ENCODE measurements at places on chromosomes 3 and 15.

DNA sequence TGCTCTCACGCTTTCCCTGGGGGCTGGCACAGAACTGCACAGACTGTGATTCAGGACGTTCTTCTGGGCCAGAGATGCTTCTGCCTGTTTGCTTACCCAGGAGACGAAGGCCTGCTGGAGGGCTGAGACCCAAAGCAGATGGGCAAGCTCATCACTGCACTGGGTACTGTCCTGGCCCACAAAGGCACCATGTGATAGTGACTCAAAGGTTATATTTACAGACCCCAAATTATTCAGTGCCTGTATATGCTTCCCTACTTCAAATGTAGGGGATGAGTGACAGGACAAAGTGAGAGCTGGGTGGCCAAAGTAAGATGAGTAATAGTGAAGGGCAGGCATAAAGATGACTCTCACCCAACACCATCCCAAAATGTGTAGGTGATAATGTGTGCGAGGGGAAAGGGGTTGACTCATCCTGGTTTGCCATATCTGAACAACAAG, 127.4 kb downstream of the WDR76 start:
- DNase-seq, result no peak

GRCh38 chr3:65342084-65342683, 654.4 kb upstream of the ADAMTS9 start:
- DNase-seq, result no peak

DNA sequence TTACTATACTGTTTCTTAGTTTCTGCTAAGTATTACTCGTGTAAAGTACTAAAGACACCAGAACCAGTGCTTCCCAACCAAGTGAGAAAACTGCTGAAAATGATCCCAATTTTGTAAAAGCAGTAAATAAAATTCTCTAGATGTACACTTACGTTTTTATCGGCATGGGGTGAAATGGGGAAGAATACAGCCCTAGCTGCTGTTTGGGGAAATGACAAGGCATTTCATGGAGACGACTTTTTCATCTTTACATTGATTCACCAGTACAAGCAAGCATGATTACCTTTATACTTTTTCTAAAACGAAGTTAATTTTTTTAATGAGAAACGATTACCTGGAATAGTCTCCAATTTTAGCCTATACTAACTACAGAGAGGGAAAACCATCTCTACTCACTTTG, 1.4 kb downstream of the PSMD6 start:
- DNase-seq, result no peak

DNA sequence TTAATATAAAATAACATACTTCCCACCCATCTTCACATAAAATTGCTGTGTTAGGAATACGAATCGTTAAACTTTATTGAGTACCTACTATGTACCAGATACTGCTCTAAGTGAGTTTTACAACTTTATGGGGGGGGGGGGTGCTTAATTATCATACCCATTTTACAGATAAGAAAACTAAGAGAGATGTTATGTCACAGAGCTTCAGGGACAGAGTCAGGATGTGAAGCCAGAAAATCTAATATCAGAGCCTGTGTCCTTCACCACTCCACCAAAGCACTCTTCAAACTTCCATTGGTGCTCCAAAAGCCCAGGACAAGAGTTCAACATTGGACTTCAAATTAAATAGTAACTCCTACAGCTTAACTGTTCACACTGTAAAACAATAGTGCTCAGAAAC, 8.6 kb downstream of the LINS1 start:
- no peak for DNase-seq

GRCh38 chr15:75739791-75740190, 27.1 kb upstream of the CSPG4 start:
- DNase-seq, result no peak

DNA sequence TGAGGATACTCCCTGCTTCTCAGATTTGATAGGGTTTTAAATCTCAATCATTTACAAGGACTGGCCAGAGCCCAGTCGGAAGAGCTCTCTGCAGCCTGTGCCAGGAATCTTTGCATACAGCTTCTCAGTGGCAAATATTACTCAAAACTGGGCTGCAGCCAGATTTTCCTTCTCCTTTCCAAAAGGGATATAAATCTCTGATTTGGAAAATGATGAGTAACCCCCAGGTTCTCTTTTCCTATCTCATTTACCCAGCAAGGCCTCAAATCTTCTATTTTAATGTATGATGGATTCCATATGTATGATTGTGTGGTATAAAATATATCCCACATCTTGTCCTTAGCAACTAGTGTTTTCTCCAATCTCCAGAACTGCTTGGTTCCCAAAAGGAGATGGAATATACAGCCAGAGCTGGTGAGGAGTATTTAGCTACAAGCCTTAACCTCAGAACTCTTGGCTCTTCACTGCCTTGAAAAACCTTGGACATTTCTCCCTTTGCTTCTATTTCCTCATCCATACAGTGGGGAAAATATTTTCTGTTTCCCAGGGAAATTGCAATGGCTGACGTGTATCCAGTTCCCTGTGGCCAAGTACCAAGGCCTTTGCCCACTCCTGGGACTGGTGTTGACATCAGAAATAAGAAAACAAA, 114.4 kb downstream of the ATG7 start:
- DNase-seq, result no peak

DNA sequence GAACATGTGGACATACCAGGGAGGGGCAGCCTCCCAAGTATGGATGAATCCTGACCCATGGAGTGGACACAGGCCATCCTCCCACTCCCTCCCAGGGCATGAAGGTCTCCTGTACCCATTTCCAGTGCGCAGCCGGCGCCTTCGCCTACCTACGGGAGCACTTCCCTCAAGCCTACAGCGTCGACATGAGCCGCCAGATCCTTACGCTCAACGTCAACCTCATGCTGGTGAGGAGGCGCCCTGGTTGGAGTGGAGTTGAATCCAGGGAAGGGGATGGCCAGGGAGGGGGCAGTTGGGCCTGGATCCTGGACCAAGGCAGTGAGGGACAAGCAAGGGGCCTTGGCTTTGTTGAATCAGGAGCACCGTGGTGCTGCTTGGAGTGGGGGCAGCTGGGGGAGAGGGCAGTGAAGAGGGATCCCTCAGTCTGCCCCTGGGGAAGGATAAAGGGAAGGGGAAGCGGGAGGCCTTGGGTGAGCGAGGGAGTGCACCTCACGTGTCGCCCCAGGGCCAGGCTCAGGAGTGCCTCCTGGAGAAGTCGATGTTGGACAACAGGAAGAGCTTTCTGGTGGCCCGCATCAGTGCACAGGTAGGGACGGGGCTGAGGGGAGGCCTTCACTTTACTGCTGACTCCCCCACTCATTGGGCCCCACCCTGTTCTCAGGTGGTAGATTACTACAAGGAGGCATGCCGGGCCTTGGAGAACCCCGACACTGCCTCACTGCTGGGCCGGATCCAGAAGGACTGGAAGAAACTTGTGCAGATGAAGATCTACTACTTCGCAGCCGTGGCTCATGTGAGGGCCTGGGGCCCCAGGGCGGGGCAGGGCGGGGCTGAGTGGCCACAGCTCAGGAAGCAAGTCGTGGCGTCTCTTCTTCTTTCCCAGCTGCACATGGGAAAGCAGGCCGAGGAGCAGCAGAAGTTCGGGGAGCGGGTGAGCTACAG, 25.3 kb downstream of the PTPN23 start:
- no peak for DNase-seq

DNA sequence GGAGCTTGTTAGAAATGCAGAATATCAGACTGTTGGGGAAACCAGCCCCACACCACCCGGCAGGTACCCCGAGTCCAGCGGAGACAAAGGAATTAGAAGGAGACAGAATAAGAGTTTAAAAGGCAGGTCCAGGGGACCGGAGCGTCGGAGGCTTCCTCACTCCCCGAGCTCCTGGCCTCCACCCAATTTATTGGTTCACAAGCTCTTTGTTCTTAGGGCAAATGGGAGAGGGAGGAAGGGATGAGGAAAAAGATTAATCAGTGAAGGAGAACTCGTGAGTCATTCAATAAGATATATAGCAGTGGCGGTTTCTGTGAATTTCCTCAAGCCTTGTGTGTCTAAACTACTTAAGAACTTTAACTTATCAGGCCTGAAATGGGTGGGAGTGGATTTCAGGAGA, 32.1 kb upstream of the WDR72 start:
- DNase-seq, result no peak

DNA sequence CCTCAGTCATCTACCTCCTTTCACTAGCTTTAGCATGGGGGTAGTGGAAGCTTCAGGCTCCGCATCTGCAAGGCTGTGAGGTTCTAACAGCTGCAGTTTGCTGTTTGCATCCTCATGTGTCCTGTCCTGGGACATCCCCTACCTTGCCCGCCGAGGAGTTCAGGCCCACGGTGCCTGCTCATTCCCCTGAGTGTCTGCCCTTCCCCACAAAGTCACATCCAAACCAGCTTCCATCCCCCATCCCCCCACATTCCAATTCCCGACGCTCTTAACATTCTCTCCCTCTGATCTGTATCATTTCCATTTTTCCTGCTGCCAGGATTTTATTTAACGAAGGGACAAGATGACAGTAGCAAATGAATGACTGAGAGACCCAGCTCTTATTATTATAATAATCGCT, 43.8 kb downstream of the HRH1 start:
- DNase-seq, result no peak

DNA sequence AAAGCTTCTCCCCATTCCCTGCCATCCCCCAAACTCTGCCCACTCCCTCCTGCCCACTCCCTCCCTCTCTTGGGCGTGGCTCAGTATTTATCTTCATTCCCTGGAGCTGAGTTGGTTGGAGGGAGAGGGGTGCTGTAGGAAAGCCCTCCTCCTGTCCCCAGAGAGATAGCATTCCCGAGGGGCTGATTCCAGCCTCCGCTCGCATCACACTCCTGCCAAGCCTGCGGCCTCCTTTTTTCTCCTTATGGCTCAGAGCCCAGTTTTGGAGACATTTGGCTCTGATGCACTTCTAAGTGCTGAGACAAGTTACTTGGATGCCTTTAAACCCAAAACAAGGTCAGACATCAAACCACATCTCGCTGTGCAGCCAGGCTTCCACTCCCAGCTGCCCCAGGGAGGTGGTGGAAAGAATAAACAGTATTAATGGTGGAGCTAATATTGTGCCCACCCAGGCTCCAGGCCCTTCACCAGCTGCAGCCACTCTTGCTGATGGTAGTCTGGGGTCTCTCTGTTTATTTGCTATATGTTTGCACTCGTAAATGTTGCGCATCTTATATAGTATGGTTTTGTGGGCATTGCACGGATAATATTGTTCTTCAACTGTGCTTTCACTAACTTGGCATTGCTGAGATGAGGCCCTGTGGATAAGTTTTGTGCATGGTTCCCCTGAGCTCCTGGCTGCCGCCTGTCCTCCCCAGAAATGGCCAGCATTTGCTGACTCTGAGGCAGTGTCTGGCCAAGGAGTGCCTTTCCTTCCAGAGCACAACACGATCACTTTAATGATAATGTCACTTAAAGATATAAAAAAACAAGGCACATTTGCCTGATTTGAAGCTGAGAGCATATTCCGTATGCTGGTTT, 157.2 kb downstream of the LRRC28 start:
- DNase-seq, result no peak

GRCh38 chr3:99976584-99976983, 137.7 kb downstream of the FILIP1L start:
- DNase-seq, result no peak

DNA sequence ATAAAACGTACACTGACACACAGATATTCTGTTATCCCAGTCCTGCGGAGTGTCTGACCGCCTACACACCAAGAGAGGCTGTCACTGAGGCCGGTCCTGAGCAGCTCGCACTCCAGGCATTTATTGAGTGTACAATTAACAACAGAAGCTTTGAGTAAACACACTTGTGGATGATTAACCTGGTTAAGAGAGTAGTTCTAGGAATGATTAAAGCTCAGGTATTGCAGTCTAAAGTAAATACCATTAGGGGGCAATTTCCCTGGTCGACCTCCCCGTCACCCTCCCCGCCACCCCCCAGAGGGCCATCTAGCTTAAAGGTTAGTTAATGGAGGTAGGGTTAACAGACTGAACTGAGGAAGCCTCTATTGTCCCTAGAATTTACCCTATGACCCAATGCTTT, 1278.5 kb downstream of the NSUN3 start:
- DNase-seq, result no peak

- DNase-seq, result no peak
Observed at GRCh38 chr3:43243590-43244587, 42.5 kb upstream of the SNRK start.

- DNase-seq, result no peak
Observed at GRCh38 chr3:65343026-65343425, 655.2 kb upstream of the ADAMTS9 start.

- no peak for DNase-seq
Observed at GRCh38 chr15:33425142-33425541, 114.4 kb downstream of the RYR3 start.

- DNase-seq, result no peak
Observed at GRCh38 chr3:4751502-4752101, 227.6 kb upstream of the BHLHE40 start.

DNA sequence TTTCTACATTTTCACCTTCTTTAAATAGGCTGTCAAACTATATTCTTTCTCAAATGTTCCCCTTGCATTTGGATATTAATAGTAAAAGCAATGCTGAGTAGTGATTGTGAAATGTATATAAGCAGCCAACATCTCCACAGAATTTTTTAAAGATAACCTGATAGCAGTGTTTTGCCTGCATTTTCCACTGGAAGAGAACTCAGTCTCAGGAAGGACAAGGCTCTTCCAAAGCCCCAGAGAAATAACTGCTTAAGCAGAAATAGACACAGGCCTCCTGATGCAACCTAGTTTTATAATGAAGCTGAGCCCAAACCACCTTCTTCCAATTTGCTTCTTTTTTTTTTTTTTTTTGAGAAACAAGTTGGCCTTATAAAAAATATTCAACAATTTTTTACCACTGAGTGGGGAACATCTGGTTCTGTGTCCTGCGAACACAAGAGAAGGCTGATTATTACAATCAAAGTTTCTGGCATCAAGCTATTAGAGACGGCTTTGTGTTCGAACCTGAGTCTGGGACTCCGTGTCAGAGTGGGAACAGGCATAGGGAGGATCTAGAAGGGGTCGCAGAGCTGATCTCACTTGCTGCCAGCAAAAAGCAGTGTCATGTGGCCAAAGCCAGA, 332.5 kb upstream of the TBL1XR1 start:
- no peak for DNase-seq

DNA sequence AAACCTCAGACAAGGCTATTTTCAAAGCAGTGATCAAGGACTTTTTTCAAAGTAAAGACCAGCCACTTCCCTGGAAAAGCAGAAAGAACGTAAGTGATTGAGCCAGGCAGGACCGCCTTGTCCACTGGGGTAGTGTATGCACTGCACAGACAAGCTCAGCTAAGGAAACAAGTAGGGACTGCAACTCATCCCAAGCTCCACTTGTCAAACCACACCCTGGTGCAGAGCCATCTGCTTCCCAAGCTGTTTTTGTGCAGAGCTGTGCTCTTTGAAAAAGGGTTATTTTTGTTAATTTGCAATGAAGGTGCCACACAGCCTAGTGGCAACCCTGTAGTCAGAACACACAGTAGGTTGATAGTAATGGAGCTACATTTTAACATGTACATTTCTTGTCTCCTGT, 193.3 kb downstream of the ADAMTS9 start:
- no peak for DNase-seq

DNA sequence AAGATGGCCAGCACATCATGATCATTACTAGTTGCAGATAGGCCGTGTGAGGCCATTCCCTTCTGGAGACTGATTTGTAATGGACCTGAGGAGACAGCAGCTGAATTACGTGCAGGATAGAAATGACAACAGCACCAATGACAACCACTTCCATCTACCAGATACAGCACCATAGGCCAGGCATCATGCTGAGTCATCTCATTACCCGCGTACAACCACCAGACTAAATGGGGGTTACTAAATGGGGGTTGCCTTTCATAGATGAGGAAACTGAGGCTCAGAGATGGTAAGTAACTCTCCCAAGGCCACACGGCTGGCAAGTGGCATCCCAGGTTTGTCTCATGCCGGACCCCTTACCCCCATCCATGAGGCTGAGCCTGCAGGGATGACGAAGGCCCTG, 32.8 kb upstream of the FAM107A start:
- DNase-seq, result no peak

All from activated T-helper 1 cell treated with anti-CD3 and anti-CD28 coated beads, Interleukin-2, amount 50 U/mL, for 16 hours (primary cell).